ENCODE measurements at places on chromosomes 3 and 15. TPM values are rescaled to one million over a fixed set of nuclear protein-coding genes. Genes with fewer than 3 reads are reported as not detected.

TGFBR2 gene
- total RNA-seq = 68.2 TPM

CSK gene
- 20.3 TPM for total RNA-seq

VPS8 gene
- 48.7 TPM for total RNA-seq

SERINC4 gene
- total RNA-seq = not detected

CAMKV gene
- total RNA-seq = not detected
